NCI-H1694 treated with DMSO at 0.1 percent for 48 hours (cell line): ENCODE measurements at places on chromosomes 5 and 9.
A peak's percentile ranks its signal among the peaks of the same experiment; 100 is the strongest.

- no peak for DNase-seq
Observed at GRCh38 chr5:165325221-165325620, 1819.8 kb downstream of the MAT2B start.

DNA sequence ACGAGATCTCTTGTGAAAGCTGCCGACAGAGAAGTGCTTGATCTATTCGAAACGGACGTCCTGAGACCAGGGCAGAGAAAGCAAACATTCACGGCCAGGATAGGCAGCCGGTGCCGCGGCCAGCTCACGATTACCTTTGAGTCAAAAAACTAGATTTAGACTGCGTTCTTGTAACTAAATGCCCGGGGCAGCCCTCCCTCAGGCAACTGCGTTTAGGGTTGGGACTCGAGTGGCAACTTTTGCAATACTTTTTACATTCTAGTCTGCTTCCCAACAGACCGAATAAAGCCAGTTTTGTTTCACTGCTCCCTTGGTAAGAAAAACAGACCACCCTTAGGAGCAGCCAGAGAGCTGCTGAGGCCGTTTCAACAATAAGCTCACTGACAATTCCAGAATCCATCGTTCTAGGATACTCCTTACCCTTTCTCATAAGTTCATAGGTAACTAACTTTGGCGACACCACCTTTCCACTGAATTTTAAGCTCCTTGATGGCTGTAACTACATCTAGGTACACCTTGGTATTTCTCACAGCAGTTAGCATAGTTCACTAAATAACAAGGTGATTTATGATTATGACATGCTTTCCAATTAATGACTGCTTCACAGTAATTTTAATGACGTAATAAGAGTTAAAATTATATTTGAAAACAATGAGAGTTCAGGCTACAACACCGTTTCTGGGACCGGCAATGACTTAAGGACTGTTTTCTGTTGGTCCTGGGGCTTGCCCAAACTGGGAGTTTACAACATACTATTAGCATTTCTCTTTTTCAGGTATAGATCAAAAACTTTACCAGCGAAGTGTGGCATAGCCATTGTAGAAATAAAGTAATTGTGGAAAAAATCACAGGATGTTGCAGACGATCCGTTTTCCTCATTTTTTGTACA lies 899 bp upstream of the RAPGEF6 start:
- peak; percentile 31 for DNase-seq

DNA sequence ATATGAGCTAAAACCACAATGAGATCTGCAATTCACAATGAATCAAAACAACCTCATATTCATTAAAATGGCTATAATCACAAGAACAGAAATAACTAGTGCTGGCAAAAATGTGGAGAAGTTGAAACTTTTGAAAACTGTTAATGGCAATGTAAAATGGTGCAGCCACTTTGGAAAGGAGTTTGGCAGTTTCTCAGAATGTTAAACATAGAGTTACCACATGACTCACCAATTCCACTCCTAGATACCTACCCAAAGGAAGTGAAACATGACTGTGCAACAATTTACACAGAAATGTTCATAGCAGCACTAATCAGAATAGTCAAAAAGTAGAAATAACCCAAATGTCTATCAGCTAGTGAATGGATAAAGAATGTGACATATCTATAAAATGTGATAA lies 862.2 kb downstream of the DTWD2 start:
- no peak for DNase-seq

DNA sequence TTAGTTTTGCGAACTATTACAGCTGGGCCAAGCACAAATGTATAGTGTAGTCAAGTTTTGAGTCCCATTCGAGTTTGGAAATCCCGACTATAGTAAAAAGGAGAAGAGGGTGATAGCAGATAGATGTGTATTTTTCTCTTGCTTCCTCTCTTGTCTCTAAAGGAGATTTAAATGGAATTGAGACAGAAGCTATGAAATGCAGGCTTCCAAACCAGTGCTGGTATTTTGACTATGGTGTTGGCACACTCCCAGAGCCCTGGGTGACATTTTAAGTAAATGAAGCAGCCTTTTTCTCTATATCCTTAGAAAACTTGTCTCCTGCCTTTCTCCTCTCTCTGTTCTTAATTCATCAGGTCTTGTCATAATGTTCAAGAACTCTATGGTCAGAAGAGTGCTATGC lies 17.7 kb upstream of the AUH start:
- DNase-seq: no peak

DNA sequence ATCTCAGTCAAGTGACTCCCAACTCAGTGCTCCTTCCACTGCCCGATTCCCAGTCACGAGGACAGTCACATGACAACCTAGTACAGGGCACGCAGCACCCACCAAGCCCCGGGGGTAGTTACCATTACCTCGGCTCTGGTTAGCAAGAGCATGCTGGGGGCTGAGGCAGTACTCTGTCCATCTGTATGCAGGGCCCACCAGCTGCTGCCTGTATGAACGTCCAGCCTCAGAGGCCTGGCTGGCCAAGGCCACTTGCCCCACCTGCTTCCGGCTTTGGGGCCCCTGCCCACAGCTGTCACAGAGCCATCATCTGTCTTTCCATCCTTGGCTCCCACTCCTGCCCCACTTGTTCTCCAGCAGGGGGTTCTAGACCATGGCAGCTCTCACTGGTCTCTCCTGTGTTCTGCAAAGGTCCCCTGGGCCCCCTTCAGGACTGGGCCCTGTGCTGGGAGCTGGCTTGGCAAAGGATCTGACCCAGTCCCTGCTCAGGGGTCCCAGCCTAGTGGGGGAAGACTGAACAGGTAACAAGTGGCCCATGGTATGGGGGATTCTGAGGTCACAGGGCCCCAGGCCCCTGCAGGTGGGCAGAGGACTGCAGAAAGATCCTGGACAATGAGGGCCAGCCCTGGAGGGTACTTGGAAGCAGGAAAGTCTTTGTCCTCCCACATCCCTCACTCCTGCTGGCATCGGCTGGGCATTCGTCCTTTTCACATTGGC lies 3.3 kb downstream of the RPL35 start:
- DNase-seq: no peak

- DNase-seq: no peak
Observed at GRCh38 chr9:124616961-124617360, 109.8 kb upstream of the NR5A1 start.

DNA sequence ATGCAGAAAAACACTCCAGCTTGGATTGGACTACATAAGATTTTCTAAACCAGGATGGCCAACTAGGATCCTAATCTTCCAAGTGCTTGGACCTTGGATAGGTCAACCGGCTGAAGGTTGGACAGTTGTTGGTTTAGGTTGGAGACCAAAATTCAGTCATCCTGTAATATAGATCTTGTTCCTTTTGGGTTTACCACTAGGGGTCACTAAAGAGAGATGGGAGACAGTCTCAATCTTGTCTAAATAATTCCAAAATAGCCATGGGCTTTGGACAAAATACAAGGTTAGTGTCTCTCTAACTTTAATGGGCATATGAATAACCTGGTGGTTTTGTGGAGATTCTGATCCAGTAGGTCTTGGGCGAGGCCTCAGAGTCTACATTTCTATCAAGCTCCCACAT lies 148.7 kb upstream of the ERCC6L2 start:
- DNase-seq: peak; percentile 13

- no peak for DNase-seq
Observed at GRCh38 chr9:129867136-129868022, 32.1 kb downstream of the USP20 start.

- DNase-seq: no peak
Observed at GRCh38 chr9:98866435-98867102, 59.1 kb downstream of the GALNT12 start.

- DNase-seq: no peak
Observed at GRCh38 chr5:138978080-138978479, 102.9 kb upstream of the LRRTM2 start.

DNA sequence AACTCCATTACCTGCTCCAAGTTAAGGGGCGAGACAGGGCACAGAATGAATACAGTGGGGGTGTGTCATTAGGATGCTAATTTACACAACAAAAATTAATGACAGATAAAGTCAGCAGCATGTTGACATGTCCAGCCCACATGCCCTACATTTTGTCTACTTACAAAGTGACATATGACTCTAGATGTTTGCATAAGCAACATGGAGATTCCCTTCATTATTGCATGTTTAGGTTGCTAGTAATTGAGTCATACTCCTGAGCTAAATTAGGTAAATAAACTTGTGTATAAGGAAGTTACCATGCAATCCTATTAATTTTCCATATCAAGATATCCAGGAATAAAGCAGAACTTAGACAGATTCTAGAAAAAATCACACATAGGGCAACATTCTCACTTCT lies 232.2 kb downstream of the PDE4D start:
- no peak for DNase-seq

- DNase-seq: no peak
Observed at GRCh38 chr5:136232316-136232715, 39.4 kb upstream of the SMIM32 start.

- DNase-seq: no peak
Observed at GRCh38 chr5:150164211-150164980, 2.2 kb upstream of the CDX1 start.

- DNase-seq: no peak
Observed at GRCh38 chr5:112641515-112642110, 96.1 kb upstream of the APC start.

GRCh38 chr5:158888206-158888605 lies 211.5 kb downstream of the EBF1 start:
- DNase-seq: no peak

DNA sequence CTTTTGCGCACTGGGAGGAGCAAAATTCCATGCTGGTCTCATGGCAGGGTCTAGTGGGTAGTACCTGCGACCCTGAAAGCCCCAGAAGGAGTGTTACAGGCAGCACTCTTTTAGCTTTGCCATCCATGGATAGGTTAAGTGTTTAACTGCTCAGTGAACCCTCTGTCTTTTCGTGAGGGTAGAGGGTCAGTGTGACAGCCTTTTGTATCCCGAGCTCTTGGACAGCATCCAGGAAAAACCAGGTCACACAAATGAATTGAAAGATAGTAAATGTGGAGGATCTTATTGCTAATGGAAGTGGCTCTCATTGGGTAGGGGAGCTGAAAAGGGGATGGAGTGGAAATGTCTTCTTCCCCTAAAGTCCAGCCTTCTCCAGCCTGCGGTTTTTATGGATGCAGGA lies 57.8 kb upstream of the CCDC112 start:
- DNase-seq: no peak

DNA sequence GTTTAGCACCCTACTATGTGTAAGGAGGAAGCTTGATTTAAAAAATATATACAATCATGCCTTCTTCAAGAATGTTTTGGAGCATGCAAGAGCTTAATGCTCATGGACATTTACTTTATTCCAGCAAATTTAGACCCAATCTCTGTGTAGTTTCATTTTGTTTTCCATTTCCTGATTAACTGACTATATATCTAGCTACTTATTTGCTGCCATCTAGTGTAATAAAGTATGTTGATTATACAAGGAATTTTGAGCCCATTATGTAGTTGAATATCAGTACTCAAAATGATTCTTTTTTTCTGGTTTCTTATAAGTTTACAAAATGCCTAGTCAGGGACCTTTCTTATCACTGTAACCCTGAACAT lies 100.0 kb upstream of the CCDC152 start:
- DNase-seq: peak; percentile 7

DNA sequence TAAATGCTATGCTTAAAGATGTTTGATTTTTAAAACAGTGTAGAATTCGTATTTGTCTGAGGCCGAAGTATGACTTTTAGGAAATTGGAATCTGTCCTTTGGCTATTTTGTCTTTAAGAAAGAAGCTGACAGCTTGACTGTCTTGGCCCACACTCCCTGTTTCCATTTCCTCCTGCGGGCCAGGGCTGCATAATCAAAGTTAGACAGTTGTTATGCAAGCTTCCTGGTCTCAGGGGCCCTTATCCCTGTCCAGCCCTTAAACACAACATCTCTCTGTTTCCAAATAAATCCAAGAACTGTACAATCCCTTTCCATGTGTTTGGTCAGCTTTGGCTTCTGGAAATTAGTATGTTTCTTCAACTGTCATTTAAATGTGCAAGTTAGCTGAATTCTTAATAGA lies 54.6 kb upstream of the ECM2 start:
- DNase-seq: no peak

DNA sequence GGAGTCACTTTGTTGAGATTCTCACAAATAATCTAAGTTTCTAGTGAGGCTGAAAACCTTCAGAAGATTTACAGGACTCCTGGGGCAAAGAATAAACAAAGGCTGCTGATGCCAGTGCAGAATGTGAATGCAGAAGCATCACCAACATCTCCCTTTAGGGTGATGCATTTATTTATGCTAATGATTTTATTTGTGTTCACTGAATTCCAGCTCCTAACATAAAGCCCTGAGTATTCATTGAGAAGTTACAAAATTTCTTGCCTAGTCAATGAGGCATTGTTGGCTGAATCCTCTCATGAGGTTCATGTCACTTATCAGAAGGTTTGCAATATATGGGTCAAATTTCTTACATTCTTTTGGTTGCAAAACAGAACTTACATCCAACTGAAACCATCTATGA lies 70.0 kb downstream of the GRIN3A start:
- no peak for DNase-seq

DNA sequence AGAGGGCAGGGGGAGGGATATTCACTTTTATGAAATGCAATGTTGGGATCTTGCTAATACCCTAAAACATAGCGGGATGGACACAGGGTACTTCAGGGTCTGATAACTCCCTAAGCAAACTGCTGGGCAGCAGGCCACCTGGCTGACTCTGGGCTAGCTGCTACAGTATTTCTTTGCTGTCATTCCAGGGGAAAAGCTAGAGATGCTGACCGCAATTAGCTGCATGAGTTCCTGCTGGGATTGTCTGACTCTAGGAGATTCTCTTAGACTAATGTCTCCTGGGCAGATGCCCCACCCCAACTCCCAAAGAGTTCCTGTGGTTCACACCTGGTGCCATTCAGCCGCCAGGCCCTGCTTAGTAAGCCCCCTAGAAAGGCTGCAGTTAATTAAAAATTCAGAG lies 69.9 kb downstream of the PSAT1 start:
- no peak for DNase-seq

DNA sequence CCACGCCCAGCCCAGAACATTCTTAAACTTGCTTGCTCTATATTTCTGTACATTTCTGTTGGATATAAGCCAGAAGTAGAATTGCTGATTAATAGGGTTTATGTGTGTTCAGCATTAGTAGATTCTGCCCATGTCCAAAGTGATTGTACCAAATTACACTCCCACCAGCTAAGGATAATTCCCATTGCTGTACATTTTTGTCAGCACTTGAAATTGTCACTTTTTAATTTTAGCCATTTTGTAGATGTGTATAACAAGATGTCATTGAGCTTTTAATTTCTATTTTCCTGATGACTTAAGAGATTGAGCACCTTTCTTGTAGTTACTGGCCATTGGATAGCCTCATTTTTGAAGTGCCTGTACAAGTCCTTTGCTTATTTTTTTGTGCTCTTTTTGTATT lies 46.4 kb downstream of the AQP7 start:
- no peak for DNase-seq

- DNase-seq: no peak
Observed at GRCh38 chr9:115921301-115921700, 232.3 kb upstream of the PAPPA start.

DNA sequence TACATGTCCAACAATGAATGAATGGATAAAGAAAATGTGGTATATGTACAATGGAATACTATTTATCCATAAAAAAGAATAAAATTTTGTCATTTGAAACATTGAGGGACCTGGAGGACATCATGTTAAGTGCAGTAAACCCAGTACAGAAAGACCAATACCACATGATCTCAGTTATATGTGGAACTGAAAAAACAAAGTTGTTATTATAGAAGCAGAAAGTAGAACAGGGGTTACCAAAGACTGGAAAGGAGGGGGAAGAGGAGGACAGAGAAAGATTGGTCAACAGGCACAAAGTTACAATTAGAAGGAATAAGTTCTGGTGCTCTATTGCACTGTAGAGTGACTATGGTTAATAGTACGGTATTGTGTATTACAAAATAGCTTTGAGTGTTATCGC lies 233.8 kb downstream of the SEMA6A start:
- no peak for DNase-seq
